Sigmoid colon (tissue), 7 donors: ENCODE measurements at places on chromosomes 4 and X. TPM values are rescaled to one million over a fixed set of nuclear protein-coding genes. Genes with fewer than 3 reads are reported as not detected.

Gene TCEAL7
- 30.0 TPM for total RNA-seq

Gene RNF4
- 48.7 TPM for total RNA-seq

- DNase-seq: no peak
These were observed 15.8 kb upstream of the PDE6B start for GRCh38 chr4:609400-610050.

DNA sequence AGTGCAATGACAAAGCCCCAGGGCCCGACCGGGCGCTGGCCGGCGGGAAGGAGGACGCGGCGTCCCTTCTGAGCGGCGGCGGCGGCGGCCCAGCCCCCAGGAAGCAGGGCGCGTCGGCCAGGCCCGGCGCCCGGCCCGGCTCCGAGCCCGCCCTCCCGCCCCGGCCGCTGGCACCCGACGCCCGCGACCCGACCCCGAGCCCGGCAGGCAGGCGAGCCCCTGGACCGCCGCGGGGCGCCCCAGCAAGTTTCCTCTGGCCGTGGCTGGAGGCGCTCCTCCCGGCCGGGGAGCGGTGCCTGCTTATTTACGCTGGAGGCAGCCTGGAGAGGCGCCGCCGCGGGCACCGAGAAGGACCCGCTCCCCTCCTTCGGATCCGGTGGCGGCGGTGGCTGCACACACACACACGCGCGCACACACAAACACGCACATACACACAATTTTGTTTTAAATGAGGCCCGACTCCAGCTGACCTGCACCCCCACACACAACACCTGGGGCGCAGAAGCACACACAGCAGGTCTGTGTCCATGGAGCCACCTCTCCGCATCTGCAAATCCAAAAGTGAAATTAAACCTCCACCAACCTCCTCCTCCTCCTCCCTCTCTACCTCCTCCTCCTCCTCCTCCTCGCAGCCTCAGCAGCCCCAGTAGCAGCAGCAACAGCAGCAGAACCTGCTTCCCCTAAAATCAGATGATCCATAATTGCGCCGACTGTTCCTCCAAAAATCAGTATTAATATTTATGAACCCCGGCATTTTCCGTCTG is 669 bp downstream of the IRF2 start:
- no peak for DNase-seq

DNA sequence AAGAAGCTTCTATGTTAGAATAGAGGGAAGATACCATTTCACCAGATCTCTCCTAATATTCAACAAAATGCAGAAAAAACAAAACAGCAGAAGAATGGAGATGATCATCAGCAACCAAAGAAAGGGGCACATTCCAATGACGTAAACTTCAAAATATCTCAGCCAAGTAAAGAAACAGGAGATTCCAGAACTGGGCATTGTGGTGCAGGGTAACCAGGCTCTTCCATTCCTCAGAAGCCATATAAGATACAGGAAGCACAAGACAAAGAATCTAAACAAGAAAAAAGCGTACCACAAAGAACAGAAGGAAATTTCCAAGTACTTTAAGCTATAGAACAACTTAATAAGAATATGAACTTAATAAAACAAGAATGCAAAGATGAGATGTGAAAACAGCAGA is 6.9 kb upstream of the ARMCX4 start:
- DNase-seq: no peak

DNA sequence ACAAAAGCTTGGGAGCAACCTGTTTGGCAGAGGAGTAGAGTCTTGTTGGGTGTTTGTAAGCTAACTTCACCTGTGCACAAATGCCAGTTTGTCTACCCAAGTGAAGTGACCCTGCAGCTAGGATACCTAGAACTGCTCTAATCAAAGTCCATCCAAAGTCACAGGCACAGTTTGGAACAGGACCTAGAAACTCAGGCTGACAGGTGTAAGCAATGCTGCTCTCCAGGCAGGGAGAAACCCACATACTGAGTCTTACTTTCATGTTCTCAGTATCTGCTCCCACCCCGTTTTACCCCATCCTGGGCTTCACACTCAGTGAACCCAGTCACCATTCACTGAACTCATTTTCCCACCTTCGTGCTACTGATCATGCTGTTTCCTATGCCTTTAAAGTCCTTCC is 40.3 kb downstream of the MAML3 start:
- no peak for DNase-seq

DNA sequence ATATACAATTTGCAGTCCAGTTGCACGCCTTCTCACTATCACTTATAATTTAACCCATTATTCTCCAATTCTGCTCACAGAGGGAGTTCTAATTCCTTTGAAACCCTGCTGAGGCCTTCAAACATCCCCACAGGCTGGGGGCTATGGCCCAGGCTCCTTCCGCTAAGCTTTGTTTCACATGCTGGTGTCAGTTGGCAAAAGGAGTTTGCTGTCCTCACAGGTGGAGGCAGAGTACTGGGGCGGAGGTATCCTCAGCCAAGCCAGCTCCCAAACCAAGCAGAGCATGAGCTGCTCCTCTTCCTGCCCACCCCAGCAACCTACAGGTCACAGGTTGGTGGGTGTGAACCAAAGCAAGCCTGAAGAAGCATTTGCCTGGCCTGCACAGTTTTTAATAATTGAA is 21.5 kb downstream of the BTC start:
- no peak for DNase-seq

GRCh38 chr4:22202975-22203710 is 254.6 kb upstream of the KCNIP4 start:
- DNase-seq: no peak

- no peak for DNase-seq
These were observed 99.0 kb upstream of the GPR34 start for GRCh38 chrX:41589634-41590270.

DNA sequence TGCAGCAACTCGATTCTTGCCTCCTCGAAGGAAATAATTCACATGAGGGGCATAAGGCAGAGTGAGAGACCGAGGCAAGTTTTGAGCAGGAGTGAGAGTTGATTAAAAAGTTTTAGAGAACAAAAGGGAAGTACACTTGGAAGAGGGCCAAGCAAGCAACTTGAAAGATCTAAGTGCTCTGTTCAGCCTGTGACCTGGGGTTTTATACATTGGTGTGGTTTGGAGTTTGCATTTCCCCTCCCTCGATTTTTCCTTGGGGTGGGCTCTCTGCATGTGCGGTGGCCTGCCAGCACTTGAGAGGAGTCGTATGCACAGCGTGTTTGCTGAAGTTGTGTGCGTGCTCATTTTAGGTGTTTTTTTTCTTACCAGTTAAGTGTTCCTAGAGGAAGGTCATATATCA is 356.4 kb downstream of the KLHL4 start:
- DNase-seq: no peak

- no peak for DNase-seq
These were observed 19.2 kb downstream of the TMEM131L start for GRCh38 chr4:153485359-153485758.

GRCh38 chr4:478373-478772 is 20.6 kb downstream of the ZNF721 start:
- DNase-seq: no peak

DNA sequence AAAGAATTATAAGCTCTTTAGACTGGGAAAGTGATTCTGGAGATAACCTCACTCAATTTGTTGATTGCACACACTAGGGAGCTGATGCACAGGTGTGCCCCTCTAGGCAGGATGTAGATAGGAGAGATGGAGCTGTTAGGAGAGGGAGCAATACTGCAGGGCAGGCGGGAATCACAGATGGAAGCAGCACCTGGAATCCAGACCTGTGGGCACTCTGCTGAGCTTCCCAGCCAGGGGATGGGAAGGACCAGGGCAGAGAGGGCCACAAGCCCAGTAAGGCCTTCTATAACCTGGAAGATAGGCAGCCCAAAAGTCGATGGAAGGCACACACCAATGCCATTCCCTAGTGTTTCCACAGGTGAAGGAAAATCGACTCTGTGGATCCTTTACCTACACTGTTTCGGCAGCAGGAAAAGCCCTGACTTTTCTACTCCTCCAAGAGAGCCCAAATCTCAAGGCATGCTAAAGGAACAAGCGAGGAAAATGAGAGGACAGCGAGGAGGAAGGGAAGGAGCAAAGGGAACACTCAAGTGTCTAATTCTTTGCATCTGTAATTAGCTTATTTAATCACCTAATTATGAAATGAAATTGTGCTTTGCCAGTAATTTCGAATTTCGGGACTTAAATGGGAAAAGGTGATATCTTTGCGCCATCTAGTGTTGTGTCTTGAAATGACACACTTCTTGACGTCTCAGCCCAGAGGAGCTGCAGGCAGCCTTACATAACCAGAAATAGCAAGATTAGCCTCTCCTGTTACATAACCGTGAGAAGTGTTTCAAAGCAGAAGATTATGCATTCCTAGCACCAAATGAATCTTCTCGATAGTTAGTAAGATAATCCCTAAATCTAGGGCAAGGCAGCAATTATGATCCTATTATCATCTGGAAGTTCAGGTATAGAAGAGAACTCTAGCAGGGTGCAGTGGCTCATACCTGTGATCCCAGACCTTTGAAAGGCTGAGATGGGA is 31.0 kb upstream of the TLR3 start:
- DNase-seq: peak; percentile 82

- DNase-seq: no peak
These were observed 74.3 kb downstream of the TMEM156 start for GRCh38 chr4:38957893-38958292.
